ENCODE measurements at places on chromosomes 3 and 15.
A peak's percentile ranks its signal among the peaks of the same experiment; 100 is the strongest.

DNA sequence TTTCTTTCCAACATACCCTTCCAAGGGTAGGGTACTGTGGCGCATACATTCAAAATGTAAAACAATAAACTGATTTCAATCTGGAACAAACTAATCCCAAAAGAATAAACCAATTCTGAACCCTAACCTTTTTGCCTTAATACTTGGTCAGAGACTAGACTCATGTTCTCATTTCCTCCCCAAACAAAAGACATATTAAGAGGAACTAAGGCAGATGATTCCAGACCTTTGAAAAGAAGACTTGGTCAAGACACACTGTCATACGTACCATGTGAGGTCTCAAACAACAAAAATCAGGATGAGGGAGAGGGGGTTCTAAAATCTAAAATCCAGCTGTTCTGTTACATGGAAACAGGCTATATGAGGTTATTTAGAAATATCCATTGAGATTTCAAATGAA, 102.1 kb downstream of the RFTN1 start:
- DNase-seq, result no peak

DNA sequence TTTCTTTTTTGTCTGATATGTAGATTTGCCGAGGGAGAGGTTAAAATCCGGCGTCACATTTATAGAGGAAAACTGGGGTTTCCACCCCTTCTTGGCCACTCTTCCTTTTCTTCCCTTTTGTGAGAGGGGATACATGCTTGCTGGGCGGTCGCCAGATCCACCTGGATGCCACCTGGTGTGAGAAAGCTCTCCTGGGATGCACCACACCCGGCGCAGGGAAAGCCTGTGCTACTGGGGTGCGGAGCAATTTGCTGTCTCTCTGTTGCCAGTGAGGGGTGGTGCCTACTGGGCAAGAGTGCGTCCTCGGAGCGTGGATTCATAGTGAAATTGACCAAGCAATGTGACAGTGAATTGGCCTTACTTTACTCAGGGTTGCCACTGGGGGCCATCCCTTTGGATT, 2.5 kb upstream of the RGMA start:
- DNase-seq, result no peak

DNA sequence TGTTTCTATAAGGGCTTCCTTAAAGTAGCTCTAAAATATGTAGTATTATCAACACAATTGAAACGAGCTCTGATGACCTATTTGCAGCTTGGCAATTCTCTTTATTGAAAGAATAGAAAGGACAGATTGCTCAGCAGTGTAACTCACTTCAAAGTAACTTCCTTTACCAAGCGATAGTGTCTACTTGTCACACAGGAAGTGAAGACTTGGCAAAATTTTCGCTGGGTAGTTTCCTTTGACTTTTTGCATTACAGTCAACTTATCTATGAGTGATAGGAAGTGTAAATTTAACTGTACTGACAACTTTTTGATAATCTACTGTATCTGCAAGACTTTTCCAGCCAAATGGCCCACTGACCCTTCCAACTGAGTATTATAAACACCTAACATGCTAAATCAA, 22.8 kb downstream of the SLC9A9 start:
- DNase-seq, result no peak

DNA sequence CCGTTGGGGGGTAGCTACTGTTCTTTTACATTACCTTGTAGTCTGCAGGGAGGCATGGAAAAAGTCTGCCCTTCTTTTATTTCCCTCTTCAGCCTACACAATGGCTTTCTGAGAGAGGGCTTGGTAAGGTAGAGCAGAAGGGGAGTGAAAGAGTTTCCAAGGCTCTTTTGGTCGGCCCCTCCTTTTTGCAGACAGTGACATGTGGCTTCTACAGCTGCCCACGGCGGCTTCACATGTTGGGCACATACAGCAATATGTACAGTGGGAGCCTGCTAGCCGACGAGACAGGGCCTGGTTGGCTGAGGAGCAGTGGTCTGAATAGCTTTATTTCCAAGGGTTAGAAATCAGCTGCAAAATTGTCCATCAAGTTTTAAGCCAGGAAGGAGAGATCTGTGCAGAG, 4.0 kb downstream of the INAFM2 start:
- no peak for DNase-seq

DNA sequence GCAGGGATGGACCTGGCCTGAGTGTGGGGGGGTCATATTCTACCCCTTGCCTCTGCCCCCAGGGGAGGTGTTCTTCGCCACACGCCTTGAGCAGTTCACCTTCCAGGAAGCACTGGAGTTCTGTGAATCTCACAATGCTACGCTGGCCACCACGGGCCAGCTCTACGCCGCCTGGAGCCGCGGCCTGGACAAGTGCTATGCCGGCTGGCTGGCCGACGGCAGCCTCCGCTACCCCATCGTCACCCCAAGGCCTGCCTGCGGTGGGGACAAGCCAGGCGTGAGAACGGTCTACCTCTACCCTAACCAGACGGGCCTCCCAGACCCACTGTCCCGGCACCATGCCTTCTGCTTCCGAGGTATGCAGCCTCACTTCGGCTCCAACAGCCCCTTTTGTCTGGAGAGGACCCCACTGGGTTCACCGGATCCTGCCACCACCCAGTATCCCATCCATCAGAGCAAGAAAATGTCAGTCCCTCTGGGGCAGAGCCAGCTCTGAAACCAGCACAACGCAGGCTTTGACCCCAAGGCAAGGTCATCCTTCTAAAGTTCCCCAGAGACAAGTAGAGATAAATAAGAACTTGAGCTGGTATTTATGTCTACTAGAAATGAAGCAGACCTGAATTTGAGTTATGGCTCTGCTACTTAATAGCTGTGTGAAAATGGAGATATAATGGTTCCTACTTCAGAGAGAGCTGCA, 45.8 kb downstream of the HAPLN3 start:
- DNase-seq, result no peak

GRCh38 chr3:179719048-179719734, 66.4 kb downstream of the USP13 start:
- no peak for DNase-seq

- no peak for DNase-seq
These were observed 193.0 kb upstream of the TPM1 start for GRCh38 chr15:62849316-62850106.

DNA sequence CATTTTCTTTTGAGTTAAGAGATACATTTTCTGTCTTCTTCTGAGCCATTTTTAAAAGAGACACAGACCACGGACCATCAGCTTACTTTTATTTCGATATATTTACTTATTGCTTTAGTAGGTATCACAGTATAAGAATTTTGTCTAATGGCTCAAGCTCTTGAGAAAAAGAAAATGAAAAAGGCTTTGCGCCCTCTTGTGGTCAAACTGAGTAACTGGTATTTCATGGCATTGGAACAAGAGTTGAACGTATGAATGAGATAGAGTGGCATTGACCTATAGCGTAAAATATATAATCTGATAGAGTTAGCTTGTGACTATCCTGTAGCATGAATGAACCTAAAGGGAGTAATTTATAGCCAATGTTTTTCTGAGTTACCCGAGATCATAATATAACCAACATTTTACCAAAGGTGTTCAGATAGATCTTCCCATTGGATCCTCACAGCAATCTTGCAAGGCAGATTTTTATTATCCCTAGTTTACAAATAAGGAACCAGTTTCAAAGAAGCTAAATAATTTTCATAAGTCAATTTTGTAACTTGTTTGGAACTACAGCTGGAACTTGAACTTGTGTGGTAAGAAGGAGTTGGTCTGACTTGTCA, 154.6 kb downstream of the POLR2M start:
- peak; percentile 45 for DNase-seq

- no peak for DNase-seq
These were observed 144.1 kb upstream of the ALCAM start for GRCh38 chr3:105222568-105223093.

- no peak for DNase-seq
These were observed 23.4 kb downstream of the FNDC3B start for GRCh38 chr3:172062761-172063160.

DNA sequence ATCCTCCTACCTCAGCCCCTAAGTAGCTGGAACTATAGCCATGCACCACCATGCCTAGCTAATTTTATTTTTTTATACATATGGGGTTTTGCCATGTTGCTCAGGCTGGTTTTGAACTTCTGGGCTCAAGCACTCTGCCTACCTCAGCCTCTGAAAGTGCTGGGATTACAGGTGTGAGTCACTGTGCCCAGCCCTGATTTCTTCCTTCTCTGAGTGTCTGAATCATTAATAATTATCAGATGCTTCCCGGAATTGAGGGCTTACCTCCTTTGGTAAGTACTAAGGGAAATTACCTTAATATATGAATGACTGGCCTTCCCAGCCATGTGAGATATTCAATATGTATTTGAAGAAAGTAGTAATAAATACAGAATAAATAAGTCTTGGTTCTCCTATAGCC, 7.2 kb downstream of the CLPX start:
- no peak for DNase-seq

GRCh38 chr15:99265541-99266070, 14.3 kb downstream of the LRRC28 start:
- no peak for DNase-seq

DNA sequence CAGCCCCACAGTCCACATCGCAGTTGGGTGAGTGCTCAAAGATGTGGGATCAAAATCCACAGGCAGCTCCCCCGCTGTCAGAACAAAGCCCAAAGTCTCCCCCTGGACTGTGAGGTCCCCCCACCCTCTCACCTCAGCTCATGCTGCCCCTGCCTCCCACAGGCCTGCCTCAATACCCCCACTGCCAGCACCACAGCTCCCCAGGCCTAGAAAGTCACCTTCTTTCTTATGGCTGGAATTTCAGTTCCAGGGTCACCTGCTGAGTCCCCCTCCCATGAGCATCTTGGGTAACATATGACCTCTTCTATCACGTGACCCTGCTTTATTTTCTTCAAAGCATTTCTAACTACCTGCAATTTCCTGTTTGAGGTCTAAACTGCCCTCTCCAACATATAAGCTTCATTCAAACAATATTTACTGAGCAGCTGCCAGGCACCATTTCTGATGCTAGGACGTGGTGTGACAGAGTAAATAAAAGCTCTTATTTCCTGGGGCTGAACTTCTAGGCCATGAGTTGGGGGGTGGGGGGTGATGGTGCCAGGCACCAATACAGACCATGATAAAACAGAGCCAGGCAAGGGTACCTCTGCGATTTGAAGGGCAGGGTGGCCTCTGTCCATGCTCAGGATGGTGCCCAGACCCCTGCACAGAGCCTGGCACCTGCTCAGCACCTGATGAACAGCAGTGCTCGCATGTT, 2.4 kb upstream of the TMEM89 start:
- no peak for DNase-seq

DNA sequence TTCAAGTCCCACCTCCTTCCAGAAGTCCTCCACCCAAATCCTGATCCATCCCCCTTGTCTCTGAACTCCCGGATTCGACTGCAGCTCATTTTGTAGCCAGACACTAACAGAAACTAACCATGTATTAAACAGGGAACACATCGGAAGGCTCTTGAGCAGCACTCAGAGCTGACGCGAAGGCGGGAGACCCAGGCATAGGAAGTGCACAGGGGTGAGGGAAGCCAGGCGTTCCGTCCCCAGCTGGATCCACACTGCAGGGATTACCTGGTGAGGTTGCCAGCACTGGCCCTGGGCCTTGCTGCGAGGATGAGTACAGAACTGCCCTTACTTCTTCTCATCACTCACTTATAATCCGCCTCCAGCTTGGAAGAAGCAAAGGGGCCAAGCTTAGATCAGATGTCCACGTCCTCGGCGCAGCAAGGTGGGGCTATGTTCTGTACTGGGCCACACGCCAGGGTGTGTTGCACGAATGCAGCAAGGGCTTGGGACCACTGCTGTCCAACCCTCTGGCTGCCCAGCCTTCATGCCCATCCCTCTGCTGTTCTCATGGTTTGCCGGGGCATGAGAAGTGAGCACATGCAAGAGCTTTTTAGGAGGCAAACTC, 124.2 kb upstream of the SMAD3 start:
- no peak for DNase-seq

DNA sequence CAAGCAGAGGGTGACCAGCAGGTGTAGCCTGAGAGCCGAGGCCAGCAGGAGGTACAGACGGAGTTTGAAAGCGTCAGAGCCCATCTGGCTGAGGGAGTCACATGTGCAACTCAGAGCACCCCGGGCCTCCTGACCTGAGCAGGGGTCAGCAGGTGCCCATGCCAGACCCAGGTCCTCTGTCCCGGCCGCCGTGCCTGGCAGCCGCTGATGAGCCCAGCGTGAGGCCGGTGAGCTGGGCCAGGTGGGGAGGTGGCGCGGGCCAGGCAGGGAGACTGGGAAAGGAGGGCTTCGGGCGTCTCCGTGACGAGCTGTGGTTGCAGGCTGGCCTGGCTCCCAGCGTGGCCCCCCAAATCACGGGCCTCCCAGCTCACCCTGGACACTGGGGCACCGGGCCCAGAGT, 130.9 kb downstream of the CHSY1 start:
- no peak for DNase-seq

GRCh38 chr3:184685646-184686045, 26.2 kb downstream of the MAGEF1 start:
- no peak for DNase-seq

DNA sequence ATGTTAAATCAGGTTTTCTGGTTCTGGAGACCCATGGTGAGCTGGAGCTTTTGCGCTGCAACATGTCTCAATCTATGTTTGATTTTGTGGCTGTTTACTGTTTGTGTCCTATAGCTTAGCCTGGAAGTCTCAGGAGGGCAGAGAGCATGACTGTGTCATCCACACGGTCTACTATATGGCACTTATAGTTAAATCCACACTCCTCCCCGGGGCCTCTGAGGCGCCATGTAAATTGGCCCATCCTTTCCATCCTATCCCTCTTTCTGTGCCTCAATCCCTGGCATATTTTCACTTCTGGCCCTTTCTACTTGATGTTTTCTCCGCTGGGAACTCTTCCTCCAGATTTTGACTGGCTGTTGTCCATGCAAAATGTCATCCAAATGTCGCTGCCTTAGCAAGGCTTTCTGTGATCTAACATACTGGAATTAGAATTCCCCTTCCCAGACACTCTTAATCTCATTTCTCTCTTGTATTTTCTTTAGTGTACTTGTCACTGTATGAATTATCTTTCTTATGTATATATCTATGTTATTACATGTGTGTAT, 560.8 kb upstream of the RGMA start:
- DNase-seq, result no peak

DNA sequence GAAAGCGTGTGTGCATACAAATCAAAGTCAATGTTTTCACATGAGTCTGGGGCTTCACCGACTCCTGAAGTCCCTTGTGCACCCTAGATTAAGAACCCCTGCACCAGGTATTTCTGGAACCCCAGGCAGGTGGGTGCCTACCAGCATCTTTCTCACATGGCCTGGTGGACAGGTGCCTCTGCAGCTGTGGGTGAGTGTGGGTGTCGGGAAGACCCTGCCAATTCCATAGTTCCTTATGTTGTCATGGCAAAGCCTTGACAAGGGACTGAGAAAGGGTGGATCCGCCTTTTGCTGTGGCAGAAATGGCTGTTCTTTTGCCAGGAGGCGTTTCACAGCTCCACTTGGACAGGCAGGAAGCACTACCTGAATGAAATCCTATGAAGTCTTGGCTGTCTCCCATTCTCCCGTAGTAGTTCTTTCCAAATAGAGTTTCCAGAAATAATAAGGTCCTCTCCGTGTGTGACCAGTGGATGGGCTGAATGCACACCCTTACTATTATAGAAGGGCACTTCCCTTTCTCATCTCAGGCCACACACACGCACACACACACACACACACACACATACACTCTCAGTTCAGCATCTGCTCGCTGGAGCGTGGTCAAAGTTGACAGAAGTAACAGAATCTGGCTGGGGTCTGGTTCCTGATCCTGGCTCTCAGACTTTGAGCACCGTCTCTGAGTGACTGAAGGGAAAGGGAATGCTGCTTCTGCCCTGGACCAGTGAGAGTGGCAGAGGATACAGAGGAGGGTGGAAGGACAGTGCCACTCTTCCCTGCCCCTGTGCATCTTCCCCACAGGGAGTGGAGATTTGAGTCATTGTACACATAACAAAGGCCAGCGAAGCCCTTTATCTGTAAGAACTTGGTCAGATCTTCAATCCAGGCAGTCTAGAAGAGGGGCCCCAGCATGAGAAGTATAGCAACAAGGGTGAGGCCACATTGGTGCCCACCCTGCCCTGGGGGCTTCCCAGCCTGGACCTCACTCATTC, 38.7 kb downstream of the PDIA5 start:
- peak; percentile 72 for DNase-seq

All from left renal pelvis (tissue), 4 donors.